NCI-H2029 treated with DMSO at 0.1 percent for 48 hours (cell line): ENCODE measurements at places on chromosomes 11 and 22.
A peak's percentile ranks its signal among the peaks of the same experiment; 100 is the strongest.

DNA sequence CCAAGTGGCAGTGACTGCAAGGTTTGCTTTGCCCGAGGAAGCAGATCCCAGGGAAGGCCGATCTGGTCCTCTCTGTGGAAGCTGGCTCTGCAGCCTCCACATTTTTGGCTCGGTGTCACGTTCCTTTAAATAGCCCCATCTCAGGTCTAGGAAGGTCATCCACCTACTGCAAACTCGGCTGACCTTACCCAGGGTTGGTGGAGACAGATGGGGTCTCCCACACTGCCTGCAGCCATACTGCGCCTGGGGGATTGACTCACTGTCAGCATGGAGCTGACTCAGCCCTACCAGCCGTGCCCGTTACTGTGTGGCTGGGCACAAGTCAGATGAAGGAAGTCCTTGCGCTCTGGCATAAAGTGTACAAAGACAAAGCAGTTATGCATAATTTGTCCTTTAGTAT is 16.9 kb downstream of the CDPF1 start:
- no peak for DNase-seq

GRCh38 chr22:32446321-32446720 is 17.9 kb downstream of the BPIFC start:
- no peak for DNase-seq

- DNase-seq: peak; percentile 44
Observed at GRCh38 chr11:6455070-6455469, 14.3 kb upstream of the HPX start.

DNA sequence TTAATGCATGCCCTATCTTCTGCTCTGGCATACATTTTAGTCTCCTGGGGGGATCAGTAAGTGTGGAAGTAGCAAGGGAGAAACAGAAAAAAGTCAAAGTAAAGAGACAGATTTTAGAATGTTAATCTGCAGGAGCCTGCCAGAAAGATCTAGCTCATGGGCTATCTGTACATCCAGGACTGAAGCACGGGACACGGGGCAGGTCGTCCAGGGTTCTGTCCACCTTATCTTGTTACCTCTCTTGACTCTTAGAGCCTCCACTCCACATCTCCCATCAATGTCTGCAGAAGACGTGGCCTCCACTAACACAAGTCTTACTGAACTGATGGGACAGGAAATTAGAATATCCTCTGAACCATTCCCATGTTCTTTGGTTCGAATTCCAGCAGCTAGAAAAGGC is 1.7 kb upstream of the SLC43A3 start:
- DNase-seq: no peak

- DNase-seq: no peak
Observed at GRCh38 chr22:27835446-27835845, 33.9 kb upstream of the MN1 start.

- DNase-seq: no peak
Observed at GRCh38 chr11:74936087-74936486, 12.8 kb downstream of the XRRA1 start.

GRCh38 chr11:118881228-118881627 is 2.5 kb upstream of the CXCR5 start:
- no peak for DNase-seq

DNA sequence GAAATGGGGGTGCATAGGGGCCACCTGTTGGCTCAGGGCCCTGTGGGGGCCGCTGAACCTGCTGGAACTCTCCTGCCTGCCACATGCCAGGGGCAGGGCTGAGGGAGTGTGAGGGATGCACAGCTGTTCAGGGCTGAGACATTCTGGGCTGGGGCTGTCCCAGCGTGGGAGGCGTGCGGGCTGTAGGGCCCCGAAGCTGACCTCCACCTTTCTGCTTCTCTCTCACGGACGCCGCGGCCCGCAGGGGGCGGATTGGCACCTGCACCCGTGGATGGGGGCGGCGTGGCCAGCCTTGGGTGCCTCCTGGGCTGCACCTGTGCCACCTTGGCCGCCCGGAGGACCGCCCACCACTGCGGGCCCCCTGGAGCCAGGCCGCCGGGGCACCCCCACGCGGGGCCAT is 4.1 kb downstream of the CCDC188 start:
- no peak for DNase-seq

GRCh38 chr11:10680956-10681487 is 12.5 kb downstream of the IRAG1 start:
- no peak for DNase-seq

GRCh38 chr11:27064086-27064485 is 23.5 kb downstream of the BBOX1 start:
- no peak for DNase-seq

DNA sequence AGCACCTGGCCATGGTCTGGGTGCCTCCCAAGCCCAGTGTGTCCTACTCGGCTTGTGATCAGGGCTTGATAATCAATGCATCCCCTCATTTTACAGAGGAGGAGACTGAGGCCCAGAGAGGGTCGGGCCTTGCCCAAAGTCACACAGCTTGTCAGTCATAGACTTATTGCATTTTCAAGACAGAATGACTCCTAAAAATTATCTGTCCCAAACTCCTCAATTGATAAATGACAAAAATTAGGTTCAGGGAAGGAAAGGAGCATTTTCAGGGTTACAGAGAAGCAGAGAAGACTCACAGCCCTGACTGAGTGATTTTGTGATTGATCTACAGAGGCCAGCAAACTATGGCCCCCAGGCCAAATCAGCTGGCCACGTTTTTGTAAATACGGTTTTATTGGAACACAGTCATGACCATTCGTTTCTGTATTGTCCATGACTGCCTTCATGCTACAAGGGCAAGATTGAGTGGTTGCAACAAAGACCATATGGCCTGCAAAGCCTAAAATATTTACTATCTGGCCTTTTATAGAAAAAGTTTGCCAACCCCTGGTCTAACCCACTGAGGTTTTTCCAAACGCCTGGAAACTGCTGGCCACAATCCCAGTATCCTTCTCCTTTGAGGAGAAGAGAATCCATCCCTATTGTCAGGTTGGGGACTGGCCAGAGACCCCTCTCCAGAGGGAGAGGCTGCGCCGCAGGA is 35.1 kb upstream of the NAV2 start:
- DNase-seq: no peak

GRCh38 chr22:35051791-35052190 is 14.2 kb upstream of the ISX start:
- no peak for DNase-seq

GRCh38 chr22:40817737-40818136 is 1.4 kb downstream of the SLC25A17 start:
- DNase-seq: no peak

GRCh38 chr11:69372589-69373250 is 78.8 kb downstream of the MYEOV start:
- DNase-seq: no peak

DNA sequence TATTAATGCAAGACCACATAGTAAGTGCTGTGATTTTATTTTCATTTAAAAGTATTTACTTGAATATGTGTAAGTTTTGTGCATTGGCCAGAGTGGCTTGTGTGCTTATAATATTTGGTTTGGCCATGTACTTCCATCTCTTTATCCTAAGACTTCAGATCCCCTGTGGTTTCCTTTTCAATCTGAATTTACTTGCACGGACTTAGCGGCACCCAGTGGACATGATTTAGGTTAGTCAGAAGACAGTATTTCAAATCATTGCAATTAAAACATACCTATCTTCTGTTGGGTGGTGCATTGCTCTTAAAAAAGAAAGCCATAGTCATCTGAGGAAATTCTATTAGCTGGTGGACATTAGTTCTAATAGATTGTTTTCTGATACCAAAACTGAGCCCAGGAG is 30.7 kb downstream of the PIWIL4 start:
- DNase-seq: no peak

DNA sequence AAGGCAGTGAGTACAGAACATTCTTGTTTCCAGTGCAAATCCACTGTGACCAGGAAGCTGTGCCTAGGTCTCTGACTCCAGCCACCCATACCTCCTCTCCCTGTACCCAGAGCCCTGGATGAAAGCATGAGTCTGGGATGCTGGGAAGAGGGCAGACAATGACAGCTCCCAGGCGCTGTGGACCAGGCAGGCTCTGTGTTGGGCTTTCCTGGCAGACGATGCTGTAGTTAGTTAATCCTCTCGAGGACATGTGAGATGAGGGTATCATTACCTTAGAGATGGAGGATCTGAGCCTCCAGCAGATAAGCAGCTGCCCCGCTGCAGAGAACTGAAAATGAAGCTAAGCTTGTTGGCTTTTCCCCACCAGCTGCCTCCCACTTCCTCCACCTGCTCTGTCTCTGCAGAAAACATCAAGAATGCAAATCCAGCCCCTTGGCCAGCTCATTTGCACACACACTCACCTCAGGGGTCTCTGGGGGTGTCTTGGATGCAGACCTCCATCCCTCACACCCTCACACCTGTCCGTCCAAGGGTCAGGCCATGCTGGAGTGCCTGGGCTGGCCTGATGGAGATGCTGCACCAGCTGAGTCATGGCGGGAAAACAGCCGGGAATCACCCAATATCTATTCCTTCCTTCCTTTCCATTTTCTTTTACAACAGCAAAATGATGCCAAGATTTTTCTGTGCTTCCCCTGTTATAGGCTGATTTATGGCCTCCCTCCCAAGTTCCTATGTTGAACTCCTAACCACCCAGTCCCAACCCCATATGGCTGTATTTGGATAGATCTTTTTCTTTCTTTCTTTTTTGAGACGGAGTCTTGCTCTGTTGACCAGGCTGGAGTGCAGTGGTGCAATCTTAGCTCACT is 94.9 kb upstream of the SEPTIN5 start:
- no peak for DNase-seq

DNA sequence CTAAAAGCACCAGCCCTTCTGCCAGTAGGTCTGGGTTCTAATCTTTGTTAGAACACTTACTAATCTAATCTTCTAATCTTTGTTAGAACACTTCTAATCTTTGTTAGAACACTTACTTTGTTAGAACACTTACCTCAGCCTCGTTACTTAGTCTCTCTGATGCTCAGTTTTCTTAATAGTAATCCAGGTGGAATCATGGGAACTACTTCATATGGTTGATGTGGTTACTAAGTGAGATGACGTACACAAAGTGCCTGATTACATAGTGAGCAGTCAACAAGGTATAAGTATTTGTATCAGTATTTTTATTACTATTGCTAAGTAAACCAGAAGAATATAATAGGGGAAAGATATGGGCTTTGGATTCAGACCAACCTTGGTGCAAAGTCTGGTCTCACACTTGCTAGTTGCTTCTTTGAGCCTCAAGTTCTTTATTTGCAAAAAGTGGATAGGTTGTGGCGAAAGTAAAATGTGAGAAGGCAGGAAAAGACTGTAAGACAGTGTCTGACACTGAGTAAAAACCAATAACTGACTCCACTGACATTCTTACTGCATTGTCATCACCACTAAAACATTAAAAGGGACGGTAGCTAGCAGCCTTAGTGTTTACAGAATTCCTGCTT is 83.7 kb downstream of the TRAF6 start:
- peak; percentile 27 for DNase-seq

DNA sequence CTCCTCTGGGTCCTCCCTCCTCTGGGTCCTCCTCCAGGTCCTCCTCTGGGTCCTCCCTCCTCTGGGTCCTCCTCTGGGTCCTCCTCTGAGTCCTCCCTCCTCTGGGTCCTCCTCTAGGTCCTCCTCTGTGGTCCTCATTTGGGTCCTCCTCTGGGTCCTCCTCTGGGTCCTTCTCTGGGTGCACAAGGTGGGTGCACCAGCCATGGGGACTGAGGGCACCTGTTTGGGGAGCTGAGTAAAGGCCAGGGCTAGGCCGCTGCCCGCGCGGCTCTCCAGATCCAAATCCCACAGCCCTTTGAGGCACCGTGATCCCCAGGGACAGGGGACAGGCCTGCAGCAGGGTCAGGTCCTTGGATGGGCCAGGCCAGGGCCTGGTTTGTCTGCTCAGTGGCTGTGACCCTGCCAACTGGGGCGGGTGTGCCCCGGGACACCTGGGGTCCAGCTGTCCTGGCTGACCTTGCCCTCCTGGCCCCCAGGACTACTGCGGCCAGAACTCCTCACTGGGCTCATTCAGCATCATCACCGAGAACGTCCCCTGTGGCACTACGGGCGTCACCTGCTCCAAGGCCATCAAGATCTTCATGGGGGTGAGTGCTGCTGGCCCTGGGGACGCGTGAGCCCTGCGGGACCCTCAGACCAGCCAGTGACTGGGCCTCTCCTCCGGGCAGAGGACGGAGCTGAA is 12.7 kb downstream of the MUC2 start:
- DNase-seq: no peak

GRCh38 chr22:45548991-45549761 is 46.5 kb downstream of the FBLN1 start:
- DNase-seq: no peak

GRCh38 chr22:21939461-21939913 is 13.2 kb downstream of the PPM1F start:
- DNase-seq: no peak
